ENCODE measurements at places on chromosomes 7 and 10.
A peak's percentile ranks its signal among the peaks of the same experiment; 100 is the strongest.

- no peak for DNase-seq
These were observed 35.8 kb downstream of the GBX1 start for GRCh38 chr7:151131592-151132293.

- no peak for DNase-seq
These were observed 101.4 kb upstream of the DLX6 start for GRCh38 chr7:96903906-96904305.

DNA sequence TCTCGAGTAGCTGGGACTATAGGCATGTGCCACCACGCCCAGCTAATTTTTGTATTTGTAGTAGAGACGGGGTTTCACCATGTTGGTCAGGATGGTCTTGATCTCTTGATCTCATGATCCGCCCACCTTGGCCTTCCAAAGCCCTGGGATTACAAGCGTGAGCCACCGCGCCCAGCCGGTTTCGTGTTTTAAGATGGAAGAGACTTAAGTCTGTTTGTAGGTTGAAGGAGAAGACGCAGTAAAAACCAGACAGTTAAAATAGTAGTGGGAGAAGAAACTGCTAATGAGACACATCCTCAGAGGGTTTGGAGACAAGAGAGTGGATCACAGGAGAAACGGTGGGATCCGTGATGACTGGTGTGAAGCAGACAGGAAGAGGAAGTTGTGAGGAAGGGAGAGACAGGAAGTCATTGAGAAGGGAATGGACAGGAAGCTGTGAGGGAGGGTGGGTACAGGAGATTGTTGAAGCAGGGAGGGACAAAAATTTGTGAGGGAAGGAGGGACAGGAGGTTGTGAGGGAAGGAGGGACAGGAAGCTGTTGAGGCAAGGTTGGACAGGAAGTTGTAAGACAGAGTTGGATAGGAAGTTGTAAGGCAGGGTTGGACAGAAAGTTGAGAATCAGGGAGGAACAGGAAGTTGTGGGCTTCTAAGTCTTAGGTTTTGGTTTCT lies 115.5 kb downstream of the WDFY4 start:
- DNase-seq, result no peak

DNA sequence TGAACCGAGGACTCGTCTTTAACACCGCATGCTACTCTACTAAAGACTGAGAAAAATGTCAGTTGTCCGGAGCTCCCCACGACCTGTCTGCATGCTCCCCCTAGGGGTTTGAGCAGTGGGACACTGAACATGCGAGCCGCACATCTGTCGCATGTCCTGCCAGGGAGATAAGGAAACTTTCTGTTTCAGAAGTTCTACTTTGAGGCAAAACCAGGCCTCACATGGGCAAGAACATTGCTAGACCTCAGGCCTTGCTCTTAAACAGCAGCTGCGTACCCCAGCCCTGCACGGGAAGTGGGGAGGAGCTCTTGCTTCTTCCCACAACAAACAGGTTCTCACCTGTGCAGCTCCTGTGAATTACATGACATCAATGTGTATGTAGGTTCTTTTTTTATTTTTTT lies 30.3 kb upstream of the HERPUD2 start:
- DNase-seq, result no peak

GRCh38 chr10:46068117-46068516 lies 22.0 kb upstream of the MSMB start:
- DNase-seq, result no peak

DNA sequence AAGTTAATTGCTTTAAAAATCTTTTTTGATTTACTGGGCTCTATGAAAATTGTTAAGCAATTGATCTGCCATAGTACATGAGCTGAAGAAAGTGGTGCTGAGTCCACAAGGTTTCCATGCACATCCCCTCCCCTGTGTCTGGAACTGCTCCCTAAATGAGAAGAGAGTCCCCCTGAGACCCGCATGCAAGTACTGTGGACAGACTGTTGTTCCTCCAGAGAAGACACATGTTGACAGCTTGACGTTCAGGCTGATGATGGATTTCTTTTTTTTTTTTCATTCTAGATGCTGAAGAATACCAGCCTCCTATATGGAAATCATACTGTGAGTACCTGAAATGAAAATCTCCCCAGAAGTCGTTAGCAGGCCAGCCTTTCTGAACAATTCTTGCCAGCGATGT lies 159.8 kb downstream of the CHN2 start:
- DNase-seq, result no peak

DNA sequence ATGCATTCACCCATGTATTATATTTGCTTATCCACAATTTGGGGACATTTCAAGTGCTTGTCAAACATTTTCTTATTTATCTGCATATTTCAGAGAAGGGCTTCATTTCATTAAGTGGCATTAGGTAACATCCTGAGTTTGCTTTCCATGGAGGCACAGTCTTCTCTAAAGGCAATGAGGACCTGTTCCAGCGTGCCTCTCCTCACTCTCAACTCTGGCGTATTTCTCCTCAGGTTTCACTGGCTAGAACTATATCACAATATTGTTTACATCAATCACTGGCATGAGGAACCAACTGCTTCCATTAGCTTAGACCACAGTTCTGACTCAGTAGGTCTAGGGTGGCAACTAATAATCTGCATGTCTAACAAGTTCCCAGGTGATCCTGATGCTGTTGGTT lies 177.2 kb downstream of the TAX1BP1 start:
- DNase-seq, result no peak

DNA sequence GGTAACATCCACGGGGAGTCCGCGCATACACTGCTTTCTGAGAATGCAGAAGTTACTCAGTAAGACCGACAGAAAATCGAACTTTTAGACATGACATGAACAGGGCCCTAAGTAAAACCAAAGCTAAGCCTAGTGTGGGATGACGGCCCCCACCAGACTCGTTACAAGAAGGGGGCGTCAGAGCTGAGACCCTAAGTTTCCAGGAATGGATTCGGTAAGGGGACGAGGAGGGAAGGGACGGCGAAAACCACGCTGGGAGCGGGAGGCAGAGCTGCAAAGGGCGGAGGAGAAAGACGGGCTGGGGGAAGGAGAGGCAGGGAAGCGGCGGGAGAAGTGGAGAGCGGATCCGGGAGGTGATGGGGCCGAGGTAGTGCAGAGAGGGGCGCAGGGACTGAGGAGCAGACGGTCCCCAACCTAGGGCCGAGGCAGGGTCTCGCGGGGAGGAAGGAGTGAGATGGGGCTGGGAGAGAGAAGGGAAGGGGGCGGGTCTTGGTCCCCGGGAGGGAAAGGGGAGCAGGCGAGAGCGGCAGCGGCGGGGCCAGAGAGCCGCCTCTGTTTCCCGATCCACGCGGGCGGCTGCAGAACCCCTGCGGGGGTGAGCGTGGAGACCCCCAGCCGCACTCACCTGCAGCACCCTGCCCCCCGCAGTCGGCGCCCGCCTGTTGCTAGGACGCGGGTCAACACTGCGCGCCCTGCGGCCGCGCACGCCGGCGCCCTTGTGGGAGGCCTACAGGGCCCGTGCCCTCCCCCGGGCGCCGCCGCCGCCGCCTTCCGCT lies 513 bp downstream of the ODAD2 start:
- DNase-seq, result peak; percentile 62

DNA sequence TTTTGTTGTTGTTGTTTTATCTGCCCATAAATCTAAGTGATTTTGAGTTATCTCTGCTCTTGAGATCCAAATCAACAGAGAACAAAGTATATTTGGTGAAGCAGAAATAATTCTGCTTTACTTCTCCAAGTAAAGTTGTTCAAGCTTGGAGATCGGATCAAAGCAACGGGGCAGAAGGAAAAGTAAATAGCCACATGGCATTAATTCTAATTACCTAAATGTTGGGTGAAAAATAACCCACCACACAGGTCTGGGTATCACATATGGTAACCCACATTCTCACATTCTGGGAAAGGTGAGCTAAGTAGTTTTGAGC lies 3.1 kb downstream of the NRP1 start:
- no peak for DNase-seq

- peak; percentile 36 for DNase-seq
These were observed 10.4 kb downstream of the VCL start for GRCh38 chr10:74008212-74008731.

GRCh38 chr10:105406488-105406887 lies 765.4 kb downstream of the SORCS3 start:
- no peak for DNase-seq

DNA sequence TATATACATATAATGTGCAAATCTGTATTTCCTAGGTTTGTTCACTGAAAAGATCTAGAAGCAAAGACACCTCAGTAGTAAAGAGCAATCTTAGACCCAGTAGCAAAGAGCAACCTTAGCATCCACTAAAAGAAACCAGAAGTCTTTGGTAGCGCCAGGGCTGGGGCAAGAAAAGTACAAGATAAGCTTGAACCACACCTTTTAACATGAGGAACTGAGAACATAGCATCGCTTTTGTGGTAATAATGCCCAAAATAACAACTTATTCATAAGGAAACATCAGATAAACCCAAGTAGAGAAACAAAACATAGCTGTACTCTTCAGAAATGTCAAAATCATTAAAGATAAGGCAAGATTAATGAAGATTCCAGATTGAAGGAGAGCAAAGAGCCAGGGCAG lies 173.4 kb downstream of the IMMP2L start:
- no peak for DNase-seq

- DNase-seq, result no peak
These were observed 3.4 kb upstream of the SLC18A2 start for GRCh38 chr10:117237401-117237991.

- no peak for DNase-seq
These were observed 47.5 kb downstream of the JAKMIP3 start for GRCh38 chr10:132113206-132113605.

DNA sequence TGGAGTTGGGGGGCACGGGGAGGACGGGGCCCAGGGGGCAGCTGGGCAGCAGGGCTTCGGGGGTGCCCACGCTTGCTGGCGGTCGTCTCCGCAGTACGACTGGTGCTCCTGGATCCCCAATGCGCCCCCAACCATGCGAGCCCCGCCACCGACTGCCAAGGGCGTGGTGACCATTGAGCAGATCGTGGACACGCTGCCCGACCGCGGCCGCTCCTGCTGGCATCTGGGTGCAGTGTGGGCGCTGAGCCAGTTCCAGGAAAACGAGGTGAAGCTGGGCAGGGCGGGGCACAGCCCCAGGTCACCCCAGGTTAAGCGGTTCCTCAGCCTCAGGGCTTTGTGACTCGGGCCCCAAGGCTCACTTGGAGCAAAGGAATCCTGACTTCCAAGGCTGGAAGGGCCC lies 70.0 kb downstream of the ALOX5 start:
- no peak for DNase-seq

GRCh38 chr10:630581-631073 lies 58.8 kb downstream of the DIP2C start:
- DNase-seq, result no peak

DNA sequence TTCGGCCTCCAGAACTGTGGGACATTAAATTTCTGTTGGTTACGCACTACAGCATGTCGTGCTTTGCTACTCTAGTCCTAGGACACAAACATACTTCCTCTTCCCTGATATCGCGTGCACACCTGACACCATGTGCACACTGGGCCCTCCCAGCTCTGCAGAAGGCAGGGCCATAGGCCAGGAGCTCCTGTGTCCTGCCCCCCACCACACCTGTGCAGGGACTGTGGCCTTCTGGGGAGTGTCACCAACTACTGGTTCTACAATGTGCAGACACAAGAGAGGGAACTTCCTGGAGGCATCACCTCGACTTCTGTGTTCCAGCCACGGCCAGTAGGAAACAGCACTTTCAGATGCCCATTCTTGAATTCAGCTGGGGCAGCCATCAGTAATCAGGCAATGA lies 646.4 kb upstream of the MGMT start:
- no peak for DNase-seq

Measured in dermis blood vessel endothelial cell (primary cell).